ENCODE measurements at places on chromosomes 5 and 9.

- H3K27me3 ChIP-seq, result peaks cover 25% of the 10 kb centered on the region
- peaks cover 7% of the 10 kb centered on the region for H3K36me3 ChIP-seq
- no peak overlapping the region for H3K27ac ChIP-seq
- no peaks in the 10 kb centered on the region for H3K4me1 ChIP-seq
- no peak overlapping the region for H3K4me3 ChIP-seq
These were observed 5.9 kb upstream of the AHRR start for GRCh38 chr5:315488-316209.

DNA sequence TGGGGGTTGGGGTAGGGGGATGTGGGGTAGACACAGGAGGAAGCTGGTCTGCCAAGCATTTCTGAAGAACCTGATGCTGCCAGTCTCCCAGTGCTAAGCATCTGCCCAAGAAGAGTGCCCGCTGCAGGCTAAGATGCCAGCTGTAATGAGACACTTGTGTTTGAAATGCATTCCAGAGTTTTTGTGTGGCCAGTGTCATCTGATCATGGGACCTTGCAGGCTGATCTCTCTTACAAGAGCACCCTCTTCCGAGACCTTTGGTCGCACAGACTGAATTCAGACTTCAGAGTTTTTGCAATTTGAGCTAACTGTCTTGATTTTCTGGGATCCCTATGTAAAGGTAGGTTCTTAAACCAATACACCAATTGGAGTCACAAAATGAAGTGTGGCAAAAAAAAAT is 58.1 kb downstream of the DENND1A start:
- no peaks in the 10 kb centered on the region for H3K4me1 ChIP-seq
- no peaks in the 10 kb centered on the region for H3K27me3 ChIP-seq
- no peak overlapping the region for H3K27ac ChIP-seq
- no peak overlapping the region for H3K4me3 ChIP-seq
- no peaks in the 10 kb centered on the region for H3K36me3 ChIP-seq

GRCh38 chr5:80555099-80555498 is 15.0 kb downstream of the ANKRD34B start:
- no peak overlapping the region for H3K4me3 ChIP-seq
- H3K27me3 ChIP-seq, result no peaks in the 10 kb centered on the region
- DNase-seq, result no peak
- no peaks in the 10 kb centered on the region for H3K36me3 ChIP-seq
- no peaks in the 10 kb centered on the region for H3K4me1 ChIP-seq

DNA sequence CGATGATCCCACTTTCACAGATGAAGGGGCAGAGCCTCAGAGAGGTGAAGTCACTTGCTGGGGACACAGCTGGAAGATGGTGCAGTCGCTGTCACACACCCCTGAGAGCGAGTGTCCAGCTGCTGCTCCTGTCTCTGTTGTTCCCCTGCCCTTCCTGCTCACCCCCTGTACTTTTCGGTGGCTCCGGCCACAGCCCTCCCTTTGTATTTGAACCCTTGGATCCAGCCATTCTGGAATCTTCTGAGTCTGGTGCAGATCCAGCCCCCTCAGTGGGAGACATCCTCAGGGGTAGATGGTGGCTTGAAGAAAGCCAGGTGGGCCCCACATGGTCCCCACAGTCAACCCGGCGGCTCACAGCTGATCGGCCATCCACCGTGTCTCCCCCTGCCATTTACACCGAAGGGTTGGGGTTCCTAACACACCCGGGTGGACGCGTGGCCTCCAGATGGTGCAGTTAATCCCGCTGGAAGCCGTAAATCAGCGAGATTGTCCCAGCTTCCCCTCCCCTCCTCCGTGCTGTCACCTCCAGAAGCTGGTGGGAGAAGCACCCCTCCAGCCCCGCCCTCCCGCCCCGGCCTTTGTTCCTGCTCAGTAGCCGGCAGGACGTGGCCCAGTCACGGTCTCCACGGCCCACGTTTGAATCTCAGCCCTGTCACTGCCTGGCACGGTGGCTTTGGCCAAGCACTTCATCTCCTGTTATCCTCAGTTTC is 204.8 kb downstream of the C9orf50 start:
- DNase-seq, result no peak
- no peaks in the 10 kb centered on the region for H3K36me3 ChIP-seq
- no peaks in the 10 kb centered on the region for H3K27me3 ChIP-seq
- no peak overlapping the region for H3K27ac ChIP-seq
- no peak overlapping the region for H3K4me3 ChIP-seq
- H3K4me1 ChIP-seq, result peaks cover 20% of the 10 kb centered on the region

DNA sequence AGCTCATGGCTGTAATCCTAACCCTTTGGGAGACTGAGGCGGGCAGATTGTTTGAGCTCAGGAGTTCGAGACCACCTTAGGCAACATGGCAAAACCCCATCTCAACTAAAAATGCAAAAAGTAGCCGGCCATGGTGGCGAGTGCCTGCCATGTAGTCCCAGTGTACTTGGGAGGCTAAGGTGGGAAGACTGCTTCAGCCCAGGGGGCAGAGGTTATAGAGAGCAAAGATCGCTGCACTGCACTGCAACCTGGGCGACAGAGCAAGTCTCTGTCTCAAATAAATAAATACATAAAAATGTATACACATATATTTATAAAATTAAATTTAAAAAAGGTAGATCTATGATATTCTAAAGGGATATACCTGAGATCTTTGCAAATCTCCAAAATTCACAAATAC is 19.4 kb downstream of the ZBTB5 start:
- no peaks in the 10 kb centered on the region for H3K27me3 ChIP-seq
- H3K4me1 ChIP-seq, result peaks cover 4% of the 10 kb centered on the region
- no peak for DNase-seq
- H3K4me3 ChIP-seq, result no peak overlapping the region
- peaks cover 14% of the 10 kb centered on the region for H3K36me3 ChIP-seq
- H3K27ac ChIP-seq, result no peak overlapping the region

All from cardiac muscle cell (in vitro differentiated cells and primary cell).